ENCODE measurements at places on chromosomes 6 and 20. TPM values are rescaled to one million over a fixed set of nuclear protein-coding genes. Genes with fewer than 3 reads are reported as not detected.

The CRIP3 gene
- 1.1 TPM for total RNA-seq

DNA sequence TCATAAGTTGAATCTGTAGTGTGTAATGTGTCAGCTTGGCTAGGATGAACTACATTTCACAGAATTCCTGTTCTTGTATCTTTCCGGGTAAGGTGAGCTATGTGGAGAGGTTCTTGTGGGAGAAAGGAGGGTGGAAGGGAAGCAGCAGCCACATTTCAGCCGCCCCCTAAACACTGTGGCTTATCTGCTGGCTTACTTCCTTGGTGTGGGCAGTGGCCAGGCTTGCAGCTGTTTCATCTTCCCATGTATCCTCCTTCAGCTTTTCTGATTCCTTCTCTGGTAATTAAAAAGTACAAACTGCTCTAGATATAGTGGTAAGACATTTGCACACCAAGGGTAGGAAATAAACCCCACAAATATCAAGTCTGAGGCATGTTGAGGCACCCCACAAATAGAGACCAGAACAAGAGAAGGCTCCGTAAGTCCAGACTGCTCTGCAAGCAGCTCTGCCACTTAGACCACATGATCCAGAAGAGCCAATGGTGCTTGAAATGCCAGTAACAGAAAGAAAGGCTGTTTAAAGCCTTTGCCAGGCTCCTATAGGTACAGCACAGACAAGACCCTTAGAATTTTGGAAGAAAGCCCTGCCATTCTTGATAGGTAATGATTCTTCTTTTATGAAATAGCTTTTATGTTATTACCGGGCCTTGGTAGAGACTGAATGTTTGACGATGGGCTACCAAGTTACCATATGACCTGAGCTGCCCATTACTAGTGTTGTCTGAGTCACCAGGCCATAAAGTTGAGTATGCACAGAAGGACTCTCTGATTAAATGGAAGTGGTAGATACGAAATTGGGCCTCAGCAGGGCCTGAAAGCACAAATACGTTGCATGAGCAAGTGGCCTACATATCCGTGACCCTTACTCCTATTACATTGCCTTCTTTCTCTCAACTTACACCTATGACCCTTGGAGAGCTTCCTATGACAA lies 215.0 kb upstream of the SGK1 start:
- no peak for DNase-seq

The MOCS1 gene
- total RNA-seq: 15.6 TPM

DNA sequence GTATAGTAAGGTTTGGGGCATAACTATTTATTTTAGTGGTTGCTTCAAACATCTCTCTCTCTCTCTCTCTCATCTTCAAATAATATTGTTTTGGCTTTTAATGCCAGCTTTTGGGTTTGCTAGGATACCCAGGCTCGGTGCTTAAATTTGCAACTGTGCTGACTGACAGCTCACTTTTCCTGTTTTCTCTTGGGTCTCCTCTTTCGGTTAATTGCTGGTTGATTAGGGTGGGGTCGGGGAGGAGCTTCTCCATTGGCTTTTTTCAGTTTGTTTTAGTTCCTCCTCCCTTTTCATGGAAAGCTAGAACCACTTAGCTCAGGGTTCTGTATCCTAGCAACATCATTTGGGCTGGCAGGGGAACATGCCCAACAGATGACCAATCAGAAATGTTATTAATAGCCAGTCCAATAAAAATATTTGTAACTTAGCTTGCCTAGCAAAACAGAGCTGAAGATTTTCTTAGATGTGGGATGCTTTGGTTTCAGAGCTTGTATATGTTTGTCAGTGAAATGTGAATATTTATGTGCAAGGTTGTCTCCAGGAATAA lies 11.3 kb downstream of the TFAP2B start:
- no peak for DNase-seq

The TRAPPC3L gene
- 0.27 TPM for total RNA-seq

DNA sequence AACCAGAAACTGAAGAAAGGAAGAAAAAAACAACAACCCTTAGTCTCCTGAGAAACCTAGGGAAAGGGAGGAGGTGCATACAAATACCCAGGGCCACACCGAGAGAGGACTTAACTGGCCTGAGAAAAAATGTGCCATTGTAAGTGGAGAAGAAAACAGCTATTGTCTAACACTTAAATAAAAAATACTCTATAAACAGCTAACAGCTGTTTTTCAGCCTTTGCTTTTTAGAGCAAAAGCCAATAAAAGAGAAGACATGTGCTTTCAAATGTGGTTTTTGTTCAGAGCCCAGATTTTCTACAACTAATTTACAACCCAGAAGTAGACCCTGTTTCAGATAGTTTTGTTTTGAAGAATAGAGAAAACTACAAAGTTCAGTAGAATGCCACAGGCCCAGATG lies 56.0 kb upstream of the SLC22A16 start:
- no peak for DNase-seq

DNA sequence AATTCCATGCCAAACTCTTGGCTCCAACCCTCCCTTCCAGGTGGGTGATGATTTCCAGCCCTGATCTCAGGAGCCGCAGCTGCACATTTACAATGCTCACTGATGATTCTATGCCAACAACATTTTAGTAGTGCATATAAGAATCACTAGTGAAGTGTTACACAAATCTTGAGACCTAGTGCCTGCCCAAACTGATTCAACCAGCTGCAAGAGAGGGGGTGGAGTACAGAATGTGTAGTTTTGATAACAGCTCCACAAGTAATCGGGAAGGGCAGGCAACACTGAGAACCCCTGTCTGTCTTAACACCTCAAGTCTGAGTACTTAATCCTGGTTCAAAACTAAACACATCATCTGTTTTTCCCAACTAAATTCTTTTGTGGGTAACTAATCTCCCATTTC lies 91.7 kb downstream of the PRDM1 start:
- DNase-seq: no peak

DNA sequence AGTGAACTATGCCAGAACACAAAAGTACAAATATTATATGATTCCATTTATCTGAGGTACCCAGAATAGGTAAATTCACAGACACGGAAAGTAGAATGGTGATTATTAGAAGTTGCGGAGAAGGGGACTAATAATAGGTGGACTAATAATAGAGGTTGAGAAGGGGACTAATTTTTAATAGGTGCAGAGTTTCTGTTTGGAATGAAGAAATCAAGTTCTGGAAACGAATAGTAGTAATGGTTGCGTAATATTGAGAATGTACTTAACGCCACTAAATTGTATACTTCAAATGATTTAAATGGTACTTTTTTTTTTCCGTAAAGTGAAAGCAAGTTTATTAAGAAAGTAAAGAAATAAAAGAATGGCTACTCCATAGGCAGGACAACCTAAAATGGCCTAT lies 33.2 kb downstream of the B4GALT5 start:
- no peak for DNase-seq

DNA sequence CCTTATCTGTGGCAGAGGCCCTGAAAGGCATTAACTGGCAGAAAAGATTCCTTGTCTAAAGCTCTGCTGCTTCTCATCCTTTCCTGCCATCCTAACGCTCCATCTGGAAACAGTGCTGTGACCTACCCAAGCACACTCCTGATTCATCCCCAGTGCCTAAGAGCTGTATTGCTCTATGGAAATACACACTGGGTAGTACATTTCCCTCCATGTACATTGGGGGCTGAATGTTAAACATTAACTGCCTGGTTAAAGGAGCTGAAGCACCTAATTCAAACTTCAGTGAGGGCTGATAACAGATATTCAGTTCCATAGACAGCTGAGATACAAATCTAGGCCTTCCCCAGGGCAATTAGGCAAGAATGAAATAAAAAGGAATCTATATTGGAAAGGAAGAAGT lies 36.7 kb upstream of the GMPR start:
- no peak for DNase-seq

GRCh38 chr6:134240665-134241431 lies 77.1 kb downstream of the SGK1 start:
- DNase-seq: no peak

- DNase-seq: no peak
Observed at GRCh38 chr20:50691573-50692551, 520 bp upstream of the RIPOR3 start.

DNA sequence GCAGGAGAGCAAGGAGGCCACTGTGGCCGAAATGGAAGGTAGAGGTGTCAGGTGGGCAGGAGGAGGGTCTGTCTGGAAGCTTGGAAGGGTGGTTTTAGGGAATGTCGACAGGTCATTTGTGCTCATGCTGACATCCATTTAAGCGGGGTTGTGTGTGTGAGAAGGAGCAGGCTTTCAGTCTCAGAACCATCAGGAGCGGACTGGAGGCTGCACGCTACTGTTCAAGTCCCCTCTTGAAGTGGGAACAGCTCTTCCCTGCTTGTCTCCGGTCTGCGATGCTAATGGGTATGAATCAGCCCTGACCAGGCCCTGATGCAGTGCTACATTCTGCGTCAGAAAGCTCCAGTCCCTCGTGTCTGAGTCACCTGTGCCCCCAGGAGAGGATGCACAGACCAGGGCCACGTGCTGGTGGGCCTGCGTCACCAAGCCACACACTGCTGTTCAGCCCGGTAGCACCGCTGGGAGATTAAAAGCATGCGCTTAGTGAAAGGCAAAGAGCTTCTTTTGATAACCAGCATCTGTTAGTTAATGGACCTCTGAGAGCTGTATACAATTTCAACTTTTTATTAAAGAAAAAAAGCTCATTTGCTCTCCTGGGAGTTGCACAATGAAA lies 58.0 kb downstream of the APCDD1L start:
- DNase-seq: no peak

The LY6G6D gene
- not detected for total RNA-seq

GRCh38 chr20:48818481-48818987 lies 9.3 kb downstream of the PREX1 start:
- no peak for DNase-seq

Data from type B pancreatic cell (in vitro differentiated cells).